Left kidney (tissue), 8 donors: ENCODE measurements at places on chromosomes 16 and 17.

DNA sequence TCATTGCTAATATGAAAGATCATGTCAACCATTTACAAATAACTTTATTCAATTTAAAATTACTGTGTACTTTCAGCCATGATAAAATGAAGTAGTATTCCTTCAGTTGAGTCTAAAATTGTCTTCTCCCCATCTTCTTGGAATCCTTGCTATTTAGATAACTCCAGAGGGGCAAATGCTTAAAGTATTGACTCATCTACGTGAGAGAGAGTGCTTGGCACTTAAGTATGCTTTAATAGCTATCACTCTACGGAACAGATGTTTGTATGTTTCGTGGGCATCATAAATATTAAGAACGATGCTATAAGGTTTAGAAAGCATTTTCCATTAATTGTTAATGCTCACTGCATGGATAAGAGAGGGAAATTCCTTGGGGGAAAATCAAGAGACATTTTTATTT is 69.3 kb upstream of the MED13 start:
- no peak for DNase-seq

DNA sequence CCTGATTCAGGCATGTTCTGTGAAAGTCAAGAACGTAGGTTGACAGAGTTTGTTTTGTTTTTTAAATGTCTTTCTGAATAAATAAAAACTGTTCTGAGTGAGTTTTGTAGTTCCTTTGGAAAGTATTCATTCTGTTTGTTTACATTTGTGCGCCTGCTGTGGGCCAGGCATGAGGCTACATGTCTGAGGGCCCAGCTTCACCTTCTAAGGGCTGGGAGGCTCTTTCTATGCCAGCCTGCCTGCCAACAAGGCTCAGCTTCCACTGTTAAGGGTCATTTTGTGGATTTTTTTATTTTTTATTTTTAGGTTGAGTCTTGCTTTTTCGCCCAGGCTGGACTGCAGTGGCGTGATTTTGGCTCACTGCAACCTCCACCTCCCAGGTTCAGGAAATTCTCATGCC is 6.1 kb downstream of the WWOX start:
- DNase-seq: no peak

- DNase-seq: no peak
These were observed 44.1 kb downstream of the TNFRSF13B start for GRCh38 chr17:16927641-16928321.

GRCh38 chr16:79093554-79093967 is 507.0 kb downstream of the MAF start:
- DNase-seq: no peak

GRCh38 chr16:46901709-46902108 is 17.5 kb downstream of the GPT2 start:
- no peak for DNase-seq

DNA sequence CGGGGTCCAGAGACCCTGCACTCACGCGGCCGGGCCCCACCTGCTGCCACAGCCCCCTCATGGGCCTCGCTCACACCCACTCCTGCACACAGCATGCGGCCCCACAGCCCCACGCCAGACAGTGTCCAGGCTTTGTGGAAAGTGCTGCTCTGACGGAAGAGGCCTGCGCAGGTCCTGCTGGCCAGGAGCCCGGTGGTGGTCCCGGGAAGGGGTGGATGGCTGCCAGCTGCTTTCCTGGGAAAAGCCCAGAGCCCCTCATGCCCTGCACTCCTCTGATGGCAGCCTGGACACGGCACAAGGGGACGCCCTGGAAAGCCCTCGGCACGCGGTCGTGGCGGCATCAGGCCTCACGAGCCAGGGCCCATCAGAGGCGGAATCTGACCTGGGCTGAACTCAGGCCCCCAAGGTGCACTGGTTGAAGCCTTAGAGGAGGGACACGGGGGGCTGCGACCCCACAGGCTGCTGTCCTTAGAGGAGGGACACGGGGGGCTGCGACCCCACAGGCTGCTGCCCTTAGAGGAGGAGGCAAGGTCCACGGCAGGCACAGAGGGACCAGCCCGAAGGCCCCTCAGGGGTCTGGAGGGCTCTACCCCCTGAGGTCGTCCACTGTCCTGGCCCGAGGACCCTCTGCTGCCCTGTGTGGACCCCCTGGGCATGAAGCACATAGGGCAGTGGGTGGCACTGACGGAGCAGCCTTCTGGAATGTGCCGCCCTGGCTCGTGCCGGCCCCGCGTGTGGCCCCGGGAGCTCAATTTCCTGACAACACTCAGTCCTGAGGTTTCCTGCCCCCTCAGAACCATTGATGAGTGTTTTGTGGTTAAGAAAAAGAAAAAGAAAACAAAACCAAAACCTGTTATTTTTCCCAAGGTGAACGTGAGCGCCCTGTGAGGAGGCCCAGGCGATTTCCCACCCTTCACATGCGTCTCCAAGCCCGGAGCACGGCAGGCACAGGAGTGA is 22.1 kb downstream of the SOX8 start:
- no peak for DNase-seq

DNA sequence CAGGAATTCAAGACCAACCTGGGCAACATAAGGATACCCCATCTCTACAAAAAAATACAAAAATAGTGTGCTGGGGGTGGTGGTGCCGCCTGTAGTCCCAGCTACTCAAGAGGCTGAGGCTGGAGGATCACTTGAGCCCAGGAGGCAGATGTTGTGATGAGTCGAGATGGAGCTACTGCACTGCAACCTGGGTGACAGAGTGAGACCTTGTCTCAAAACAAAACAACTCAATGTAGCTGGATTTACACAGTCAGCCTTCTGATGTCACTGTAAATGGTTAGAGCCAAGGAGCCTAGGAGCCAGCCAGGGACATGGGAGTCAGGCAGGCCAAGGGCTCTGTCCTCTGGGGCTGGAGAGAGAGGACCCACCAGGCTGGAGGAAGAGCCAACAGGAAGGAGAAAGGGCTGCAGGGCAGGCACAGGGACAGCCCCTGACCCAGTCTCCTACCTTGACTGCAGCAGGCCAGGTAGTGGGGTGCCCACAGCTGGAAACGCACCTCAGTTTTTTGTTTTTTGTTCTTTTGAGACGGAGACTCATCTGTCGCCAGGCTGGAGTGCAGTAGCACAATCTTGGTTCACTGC is 8.4 kb downstream of the CDIPT start:
- DNase-seq: no peak

DNA sequence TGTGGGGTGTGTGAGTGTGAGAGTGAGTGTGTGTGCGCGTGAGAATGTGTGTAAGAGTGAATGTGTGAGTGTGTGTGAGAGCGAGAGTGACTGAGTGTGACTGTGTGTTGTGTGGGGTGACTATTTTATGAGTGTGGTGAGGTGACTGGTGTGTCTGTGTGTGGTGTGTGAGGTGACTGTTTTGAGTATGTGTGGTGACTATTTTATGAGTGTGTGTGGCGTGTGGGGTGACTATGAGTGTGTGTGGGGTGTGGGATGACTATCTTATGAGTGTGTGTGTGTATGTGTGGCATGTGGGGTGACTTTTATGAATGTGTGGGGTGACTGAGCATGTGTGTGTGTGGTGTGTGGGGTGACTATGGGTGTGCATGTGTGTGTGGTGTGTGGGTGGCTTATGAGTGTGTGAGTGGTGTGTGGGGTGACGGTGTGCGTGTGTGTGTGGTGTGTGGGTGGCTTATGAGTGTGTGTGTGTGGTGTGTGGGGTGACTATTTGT is 152.9 kb upstream of the PLCG2 start:
- DNase-seq: no peak

GRCh38 chr16:25093208-25094061 is 18.1 kb upstream of the LCMT1 start:
- no peak for DNase-seq

DNA sequence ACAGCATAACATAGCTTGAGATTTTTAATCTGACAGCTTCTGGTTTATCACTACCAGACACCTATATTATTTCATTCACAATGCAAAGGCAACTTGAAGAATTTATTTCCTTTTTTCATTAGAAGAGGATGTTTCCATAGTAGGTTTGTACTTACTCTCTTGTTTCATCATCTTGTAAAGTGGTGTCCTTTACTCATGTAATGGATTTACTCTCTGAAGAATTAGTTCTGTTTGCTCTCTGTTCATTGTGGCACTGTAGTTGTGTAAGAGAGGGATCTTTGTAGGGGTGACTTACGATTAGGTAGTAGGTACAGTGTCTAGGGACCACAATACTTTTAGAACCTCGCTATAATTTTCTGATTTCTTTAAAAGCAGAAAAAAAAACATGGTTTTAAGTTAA is 256.1 kb downstream of the BCAS3 start:
- DNase-seq: no peak

GRCh38 chr17:4663711-4664110 is 22.2 kb upstream of the ALOX15 start:
- DNase-seq: no peak

- DNase-seq: no peak
These were observed 22.9 kb downstream of the MBTPS1 start for GRCh38 chr16:84093879-84094270.

DNA sequence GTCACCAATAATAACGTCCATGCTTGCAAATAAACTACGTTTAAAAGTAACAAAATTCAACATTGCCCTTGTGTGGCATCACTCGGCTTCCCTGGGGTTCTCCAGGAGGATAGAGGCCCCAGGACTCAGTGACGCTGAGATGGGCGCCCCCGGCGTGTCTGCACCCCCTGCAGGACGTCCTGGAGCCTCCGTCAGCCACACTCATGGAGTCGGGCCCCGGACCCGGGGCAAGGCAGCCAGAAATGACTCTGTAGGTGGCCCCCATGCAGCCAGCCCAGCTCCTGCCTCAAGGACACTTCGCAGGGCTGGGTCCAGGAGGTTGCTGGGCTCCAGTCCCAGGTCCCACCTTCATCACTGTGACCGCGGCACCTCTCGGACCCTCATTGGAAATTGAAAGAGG is 16.6 kb upstream of the ACSF3 start:
- DNase-seq: no peak

DNA sequence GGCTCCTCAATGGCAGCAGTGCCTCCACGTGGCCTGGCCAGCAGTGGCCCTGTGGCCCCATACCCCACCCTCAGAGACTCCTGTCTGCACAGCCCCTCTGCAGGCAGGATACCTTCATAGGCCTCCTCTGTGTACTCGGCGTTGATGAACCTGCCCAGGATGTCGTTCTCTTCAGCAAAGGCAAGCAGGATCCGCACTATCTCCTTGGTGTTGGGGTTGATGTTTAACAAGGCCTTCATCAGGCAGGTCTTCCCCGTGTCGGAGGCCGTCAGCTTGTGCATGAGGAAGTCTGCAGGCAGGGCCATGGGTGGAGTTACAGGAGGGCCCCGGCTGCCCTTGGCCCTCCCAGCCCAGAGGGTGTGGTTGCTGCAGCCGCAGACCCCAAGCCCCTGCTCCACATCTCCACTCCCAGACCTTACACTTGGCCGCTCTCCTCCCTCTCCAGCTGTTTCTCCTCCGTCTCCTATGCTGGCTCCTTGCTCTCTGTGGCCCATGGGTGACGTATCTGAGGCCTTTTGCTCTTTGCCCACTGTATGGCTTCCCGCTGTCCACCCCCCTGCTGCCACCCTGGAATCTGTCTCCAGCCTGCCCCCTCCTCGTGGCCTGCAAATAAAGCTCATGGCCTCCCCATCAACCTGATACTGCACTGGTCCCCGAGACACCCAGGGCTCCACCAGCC is 15.1 kb downstream of the TRPV3 start:
- DNase-seq: no peak
